ENCODE measurements at places on chromosomes 12 and 14.

DNA sequence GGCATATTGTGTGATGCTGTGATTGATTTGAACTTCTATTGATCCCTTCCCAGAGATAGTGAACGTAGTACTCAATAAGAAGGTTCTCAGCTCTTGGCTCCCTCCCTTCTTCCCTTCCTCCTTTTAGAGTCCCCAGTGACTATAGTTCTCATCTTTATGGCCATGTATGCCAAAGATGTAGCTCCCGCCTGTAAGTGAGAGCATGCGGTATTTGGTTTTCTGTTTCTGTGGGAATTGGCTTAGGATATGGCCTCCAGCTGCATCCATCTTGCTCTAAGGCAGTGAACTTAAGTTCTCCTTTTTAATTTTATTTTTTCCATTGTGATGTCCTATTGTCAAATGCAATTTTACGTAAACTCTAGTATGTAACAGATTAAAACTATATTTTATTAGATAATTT is 109.5 kb downstream of the AEBP2 start:
- no peak for DNase-seq

GRCh38 chr12:75666939-75667334 is 155.5 kb upstream of the KRR1 start:
- no peak for DNase-seq

DNA sequence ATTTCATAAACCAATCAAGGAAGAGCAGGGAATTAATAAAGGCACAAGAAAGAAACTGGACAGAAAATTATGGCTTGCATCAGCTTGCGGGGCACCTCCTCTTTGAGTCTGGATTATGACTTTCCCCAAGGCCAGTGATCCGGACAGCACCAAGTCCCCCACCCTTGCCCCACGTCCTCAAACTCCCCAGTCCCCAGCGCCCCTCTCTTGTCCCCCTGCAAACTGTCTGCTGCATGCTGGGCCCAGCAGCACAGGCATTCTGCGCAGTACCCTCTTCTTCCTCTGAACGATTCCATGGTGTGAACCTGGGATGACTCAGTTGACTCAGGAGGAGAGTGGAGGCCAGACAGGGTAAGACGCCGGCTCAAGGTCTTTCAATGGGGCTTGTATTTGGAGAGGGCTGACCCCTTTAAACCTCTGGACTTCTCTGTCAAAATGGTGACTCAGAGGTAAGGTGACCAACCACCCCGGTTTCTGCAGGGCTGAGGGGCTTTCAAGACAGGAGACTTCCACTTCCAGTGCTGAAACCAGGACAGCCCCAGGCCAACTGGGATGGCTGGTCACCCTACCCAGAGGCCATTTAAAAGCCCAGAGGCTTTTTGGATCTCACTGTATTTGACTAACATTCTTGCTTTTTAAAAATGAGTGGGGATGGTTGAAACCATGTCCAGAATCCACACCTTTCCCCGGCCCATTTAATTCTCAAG is 13.5 kb downstream of the C14orf132 start:
- peak; percentile 43 for DNase-seq

DNA sequence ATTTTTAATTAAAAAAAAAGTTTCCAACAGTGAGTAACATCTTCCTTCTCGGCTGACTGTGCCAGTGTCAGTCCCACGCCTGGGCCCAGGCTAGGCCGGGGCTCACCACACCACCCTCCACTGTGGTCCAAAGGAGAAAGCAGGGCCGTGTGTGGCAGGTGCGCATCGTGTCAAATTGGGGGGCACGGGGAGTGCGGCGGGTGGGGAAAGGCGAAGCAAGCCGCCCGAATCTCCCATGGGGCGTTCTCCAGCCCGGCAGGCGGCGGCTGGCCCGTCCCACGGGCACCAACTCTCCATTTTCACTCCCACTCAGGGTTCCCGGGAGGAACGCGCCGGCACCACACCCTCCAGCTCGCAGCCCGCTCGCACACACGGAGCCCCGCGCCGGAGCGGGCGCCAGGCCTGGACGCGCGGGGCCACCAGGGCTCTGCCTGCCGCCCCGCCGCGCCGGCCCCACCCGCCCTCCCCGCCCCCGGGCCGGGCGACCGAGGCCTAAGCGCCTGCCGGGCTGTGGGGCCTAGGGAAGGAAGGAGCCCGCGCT is 604 bp downstream of the EEA1 start:
- peak; percentile 84 for DNase-seq

DNA sequence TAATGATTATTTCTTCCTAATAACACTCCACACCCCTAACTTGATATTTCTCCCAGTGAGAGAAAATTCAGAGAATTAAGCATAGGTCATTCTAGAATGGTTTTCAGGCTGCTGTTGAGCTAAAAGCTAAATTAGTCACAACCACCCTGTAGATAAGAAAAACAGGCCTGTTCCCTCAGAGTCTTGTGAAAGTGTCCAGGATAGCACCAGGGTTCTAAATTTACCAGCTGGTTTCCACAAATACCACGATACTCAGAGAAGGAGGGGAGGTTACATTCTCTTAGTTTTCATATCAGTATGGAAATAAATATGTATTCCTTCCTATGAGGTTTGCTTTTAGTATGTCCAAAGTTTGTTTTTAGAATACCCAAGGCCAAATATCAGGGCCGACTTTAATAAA is 66.0 kb upstream of the YARS2 start:
- DNase-seq: no peak

DNA sequence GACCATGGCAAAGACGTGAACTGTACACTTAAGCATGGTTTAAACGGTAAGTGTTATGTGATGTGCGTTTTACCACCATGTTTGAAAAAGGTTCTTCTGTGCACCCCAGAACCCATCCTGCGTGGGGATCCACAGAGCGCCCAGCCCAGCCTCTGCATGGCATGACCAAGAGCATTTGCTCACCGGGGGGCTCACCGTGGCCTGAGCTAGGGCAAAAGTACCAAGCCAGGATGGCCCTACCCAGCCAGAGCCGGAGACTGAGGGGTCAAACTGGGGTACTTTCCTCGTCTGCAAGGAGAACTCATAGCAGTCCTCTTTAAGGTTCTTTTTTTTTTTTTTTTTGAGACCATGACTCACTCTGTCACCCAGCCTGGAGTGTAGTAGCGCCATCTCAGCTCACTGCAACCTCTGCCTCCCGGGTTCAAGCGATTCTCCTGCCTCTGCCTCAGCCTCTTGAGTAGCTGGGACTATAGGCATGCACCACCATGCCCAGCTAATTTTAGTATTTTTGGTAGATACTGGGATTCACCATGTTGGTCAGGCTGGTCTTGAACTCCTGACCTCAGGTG is 16.4 kb upstream of the ANKRD9 start:
- no peak for DNase-seq

DNA sequence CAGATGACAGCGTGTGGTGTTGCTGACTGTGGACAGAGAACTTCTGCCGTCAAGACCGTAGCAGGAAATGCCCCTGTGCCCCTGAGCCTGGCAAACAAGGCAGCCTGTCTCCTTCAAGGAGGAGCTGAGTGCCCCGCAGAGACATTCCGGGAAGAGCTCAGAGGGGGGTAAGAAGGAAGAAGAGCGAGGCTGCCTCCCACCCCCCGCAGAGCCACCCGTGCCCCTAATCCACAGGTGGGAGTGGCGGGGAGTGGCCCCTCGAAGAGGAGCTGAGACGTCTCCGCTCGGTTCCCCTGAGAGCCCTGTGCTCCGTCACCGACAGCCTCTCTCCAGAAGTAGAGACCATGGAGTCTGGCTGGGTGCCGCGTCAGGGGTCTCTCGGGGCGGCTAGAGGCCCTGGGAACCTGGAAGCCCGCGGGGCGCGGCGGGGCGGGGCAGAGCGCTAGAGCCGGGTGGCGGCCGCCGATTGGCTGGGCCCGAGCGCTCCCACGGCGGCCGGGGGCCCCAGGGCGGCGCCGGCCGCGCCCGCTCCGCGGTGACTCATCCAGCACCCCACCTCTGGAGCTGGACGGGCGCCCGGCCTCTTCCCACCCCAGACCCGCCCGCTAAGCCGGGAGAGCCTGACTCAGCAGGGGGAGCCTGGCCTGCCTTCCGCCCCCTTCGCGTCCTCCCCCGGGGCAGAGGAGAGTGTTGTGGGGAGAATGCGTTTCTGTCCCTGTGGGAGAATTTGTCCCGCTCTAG is 25.2 kb upstream of the KRT78 start:
- DNase-seq: peak; percentile 94

GRCh38 chr14:56555921-56556570 is 23.6 kb upstream of the TMEM260 start:
- peak; percentile 88 for DNase-seq

GRCh38 chr14:29360656-29361055 is 567.0 kb downstream of the PRKD1 start:
- DNase-seq: no peak

DNA sequence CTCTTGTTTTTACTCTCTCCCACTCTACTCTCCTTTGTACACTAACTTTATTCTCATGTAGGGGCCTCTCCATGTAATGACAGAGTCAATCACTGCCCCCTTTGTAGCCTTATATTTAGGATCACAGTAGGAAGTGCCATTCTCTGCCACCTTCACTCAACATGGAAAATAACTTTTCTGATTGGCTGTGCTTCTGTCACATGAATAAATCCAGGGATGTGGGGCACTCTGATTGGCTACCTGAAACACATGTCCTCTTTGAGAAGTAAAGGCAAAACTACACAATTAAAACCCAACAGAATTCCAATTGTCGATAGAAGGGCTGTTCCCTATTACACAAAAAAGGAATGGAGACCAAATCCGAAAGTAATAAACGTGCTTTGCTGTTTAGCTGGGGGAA is at the start of gene RNASE9:
Gene RNASE9, minus strand, starts transcription at position 87 of the 400 bp plus-strand sequence.
- no peak for DNase-seq

DNA sequence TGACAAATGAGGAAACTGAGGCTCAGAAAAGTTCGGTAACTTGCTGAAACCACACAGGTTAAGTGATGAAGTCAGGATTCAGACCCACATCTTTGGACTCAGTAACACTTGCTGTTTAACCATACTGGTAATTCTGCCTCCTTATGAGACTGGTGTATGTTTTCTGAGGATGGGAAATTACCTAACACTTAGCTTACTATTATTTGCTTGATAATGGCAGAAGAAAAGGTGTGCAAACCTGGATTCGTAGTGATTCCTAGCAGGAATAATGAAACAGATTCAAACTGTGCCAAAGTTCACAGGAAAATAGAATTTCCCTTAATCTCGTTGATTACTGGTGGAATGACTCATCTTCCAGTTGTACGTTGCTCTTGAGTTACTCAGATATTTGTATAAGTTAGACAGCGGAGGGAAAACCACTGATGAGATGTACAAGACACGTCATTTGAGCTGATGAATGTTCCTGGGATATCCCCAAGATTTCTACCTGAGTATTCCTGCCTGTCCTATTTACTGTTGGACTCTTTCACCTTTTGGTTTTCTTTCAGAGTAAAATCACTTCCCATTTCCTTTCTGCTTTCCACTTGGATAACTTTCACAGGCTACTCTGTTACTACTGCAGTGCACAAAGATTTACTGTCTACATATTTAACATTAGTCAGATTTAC is 37.5 kb downstream of the PRORP start:
- DNase-seq: no peak

GRCh38 chr14:20644520-20644919 is 3.0 kb upstream of the OR6S1 start:
- DNase-seq: no peak

- no peak for DNase-seq
Measured at GRCh38 chr12:130184404-130185090, 22.3 kb downstream of the FZD10 start.

DNA sequence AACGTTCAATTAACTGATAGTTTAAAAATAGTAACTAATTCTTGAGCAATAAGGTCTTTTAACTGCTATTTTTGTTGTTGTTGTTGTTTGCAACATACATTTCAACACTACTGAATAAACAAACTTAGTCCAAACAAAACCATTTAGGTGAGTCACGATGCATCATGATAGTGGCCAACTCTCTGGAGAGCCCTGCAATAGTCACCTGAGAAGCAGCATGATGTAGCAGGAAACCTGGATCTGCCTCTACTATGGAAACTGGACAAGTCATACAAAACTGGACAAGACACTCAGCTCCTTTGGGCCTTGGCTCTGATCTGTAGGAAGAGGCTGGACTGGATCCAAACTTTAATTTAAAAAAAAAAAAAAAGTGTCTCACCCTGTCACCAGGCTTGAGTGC is 117.3 kb downstream of the MED13L start:
- DNase-seq: peak; percentile 48

DNA sequence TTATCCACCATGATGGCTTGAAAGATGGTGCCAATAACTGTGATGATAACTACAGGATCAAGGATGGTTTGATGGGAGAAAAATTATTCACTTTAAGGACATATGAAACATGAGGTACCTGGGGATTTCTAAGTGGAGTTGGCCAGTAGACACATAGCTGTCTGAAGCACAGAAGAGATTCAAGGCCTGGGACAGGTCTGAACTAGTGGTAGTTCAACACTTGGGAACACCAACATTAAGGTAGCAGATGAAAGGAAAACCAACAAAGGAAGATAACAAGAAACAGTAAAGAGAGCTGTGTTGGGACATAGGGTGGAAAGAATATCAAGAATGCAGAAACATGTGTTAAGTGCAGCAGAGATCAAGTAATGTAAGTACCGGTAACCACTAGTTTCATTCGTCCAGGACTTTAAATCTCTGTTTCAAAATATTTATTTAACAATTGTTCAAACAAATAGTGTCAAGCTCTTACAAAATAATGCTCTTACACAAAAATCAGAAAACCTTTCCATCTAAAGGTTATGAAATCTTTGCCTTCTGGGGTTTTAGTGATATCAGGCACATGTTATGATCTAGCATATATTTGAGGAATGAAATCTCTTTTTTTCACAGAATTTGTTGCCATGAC is 104.7 kb downstream of the ST8SIA1 start:
- DNase-seq: no peak

DNA sequence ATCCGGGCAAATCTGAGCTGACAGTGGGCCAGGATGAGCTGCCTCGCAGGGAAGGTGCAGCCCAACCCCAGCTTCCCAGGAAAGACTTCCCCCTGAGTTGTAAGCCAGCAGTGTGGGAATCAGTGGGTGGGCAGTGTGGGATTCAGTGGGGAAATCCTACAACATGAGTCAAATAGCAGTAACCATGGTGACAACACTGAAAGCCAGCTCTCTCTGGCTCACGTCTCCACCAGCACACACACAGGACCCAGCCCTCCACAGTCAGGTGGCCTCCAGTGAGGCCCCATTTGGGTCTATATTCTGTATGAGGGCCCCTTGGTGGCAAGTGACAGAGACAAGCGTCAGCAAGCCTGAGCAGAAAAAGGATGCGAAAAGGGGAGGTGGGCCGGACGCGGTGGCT is 6.0 kb upstream of the LGALS3 start:
- no peak for DNase-seq

DNA sequence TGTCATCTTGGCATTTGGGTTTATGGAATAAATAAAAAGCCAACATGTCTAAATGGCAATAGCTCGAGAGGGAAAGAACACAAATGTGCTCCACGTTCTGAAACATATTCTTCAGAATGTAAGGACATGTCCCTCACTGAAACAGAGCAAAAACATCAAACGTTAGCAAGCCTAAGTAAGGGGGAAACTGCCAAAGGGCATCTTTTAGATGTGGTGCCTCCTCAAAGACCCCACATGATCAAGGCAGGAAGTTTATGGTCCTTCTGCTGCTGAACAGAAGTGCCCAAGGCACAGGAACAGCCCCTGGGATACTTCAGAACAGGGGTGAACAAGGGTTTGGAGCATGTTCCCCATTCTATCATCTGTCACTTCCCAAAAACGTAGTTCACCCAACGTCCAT is 227.0 kb downstream of the ANO2 start:
- no peak for DNase-seq

- no peak for DNase-seq
Measured at GRCh38 chr12:84998341-84998740, 37.7 kb downstream of the TSPAN19 start.

GRCh38 chr12:80187660-80188090 is 88.3 kb downstream of the OTOGL start:
- DNase-seq: peak; percentile 93

All from NCI-H69 (cell line).